ENCODE measurements at places on chromosomes 16 and 17.

DNA sequence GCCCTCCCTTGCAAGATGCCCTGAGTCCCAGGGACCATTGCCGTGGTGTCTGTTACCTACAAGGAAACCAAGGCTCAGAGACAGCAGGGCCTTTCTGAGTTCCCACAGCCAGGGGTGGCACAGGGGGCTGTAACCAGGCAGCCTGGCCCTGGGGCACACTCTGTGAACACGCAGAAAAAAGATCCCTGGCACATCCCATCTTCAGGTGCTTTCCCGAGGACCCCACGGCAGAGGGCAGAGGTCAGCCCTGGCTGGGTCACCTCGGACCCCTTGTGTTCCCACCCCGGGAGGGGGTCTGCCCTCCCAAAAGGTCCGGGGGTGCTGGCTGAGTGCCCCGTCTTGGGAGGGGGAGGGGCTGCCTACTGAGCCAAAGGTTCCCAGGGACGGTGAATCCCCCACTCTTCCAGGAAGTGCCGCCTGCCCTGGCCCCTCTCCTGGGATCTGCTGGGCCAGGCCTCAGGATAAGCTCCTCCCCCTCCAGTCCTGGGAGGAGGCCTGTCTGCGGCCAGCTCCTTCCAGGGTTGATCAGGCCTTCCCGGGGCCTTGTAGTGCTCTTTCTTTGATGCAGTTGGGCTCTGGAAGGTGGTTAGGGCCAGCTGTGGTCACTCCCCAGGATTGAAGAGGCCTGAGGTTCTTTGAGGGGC, 8.1 kb downstream of the GLIS2 start:
- no peak for DNase-seq

DNA sequence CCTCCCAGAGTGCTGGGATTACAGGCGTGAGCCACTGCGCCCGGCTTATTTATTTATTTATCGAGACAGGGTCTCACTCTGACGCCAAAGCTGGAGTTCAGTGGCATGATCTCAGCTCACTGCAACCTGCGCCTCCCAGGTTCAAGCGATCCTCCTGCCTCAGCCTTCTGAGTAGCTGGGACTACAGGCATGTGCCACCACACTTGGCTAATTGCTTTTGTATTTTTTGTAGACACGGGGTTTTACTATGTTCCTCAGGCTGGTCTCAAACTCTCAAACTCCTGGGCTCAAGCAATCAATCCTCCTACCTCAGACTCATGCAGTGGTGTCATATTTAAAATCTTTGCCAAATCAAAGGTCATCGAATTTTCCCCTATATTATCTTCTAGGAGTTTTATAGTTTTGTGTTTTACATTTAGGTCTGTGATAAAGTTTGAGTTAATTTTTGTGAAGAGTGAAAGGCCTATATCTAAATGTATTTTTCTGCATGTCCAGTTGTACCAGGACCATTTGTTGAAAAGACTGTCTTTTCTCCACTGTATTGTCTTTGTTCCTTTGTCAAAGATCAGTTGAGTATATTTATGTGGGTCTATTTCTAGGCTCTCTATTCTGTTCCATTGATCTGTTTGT, 47.1 kb downstream of the NACA2 start:
- DNase-seq = no peak

- DNase-seq = no peak
Measured at GRCh38 chr17:39866013-39866730, 1.8 kb upstream of the ZPBP2 start.

DNA sequence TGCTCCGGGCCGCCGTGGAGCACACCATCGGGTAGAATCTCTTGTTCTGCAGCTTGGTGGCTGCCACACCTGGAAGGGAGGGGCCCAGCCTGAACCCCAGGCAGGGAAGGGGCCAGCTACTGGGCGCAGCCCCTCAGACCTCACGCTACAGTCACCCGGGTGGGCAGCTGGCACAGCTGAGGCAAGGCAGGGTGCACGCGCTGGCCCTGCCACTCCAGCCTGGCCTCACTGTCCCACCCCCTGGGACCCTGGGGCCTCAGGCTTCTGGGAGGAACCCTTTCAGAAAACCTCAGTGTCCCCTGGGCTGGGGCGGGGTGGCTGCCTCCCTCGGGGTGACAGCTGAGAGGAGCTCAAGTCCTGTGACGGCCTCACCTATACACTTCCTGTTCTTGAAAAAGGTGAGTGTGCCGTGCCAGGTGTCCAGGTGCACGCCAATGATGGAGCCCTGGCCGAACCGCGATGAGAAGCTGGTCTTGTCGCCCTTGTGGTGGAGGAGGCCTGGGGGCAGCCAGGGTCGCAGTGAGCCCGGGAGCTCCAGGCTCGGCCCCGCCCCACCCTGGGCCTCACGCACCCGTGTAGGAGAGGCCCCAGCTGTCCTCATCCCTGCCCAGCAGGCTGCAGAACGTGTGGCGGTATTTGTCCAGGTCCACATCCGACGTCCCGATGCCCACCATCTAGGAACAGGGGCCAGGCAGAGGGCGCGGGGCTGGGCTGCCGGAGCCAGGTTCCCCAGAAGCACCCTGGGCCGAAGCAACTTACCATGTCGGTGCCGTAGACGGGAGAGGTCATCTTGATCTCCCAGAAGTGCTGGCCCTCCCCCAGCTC, 4.7 kb upstream of the MRPS34 start:
- no peak for DNase-seq

DNA sequence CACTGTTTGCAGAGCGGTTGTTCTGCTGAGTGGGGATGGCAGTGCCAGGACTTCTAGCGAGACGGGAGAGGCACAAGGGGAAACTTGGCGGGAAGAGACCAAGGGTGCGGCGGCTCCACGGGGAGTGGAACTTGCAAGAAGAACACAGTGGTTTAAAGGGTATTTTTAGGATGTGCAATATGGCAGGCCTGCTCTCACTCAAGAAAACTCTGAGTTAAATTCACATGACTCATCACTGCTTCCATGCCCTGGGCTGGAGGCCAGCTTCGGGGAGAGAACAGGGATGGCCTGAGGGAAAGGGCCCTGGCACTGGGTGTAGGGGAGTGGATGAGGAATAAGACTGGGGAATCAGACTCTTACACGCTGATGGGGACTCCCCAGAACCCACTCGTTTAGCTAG, 13.3 kb upstream of the CD300LD start:
- no peak for DNase-seq

DNA sequence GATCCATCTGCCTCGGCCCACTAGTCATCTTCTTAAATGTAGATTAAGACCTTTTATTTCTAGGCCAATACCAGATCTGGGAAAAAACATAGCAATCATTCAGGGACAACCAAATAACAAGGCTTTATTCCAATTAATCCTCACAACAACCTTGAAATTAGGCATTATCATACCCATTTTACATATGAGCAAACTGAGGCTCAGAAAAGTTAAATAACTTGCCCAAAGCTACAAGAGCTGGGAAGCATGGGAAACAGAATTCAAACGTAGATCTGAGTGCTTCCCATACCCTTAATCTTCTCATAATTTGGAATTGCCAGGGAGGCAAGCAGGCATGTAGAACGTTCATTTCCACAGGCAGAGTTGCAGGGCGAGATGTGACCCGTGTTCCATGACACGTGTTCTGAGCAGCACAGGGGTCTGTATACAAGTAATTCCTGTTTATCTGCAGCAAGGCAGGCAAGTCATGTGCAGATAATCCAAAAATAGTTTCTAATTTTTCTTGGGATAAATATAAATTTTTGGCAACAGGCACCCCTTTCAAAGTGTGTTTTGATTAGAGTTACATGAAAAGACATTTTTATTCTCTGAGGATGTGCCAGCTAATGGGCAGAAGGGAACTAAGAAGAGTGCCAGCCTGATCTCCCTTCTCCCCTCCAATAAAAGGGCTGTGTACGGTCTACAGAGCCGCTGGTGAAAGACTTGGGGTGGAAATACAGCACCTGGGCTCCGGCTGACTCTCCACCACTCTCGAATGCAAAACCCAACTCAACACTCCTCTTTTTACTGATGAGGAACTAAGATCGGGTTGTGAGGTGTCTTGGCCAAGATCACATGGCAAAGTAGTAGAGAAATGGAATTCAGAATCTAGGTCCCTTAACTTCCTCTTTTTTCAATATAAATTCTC, 27.7 kb upstream of the MYOCD start:
- no peak for DNase-seq

DNA sequence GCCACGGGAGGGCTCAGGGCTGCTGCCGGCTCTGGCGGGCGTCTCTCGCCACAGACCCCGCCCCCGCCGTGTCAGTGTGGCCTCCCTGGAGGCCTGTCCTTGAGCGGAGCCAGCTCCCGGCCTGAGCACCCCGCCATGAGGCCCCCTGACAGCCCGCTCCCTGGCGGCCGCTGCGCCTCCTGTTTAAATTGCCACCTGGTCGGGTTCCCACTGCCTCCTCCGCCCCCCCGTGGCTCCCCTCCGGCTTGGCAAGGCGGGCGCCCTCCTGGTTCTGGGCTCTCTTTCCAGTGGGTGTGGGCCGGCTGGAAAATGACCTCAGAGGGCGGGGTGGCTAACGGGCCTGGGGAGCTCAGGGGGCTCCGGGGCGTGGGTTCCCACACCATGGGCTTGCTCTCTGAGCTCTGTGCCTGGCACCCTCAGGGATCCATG, 42.1 kb upstream of the SSTR5 start:
- no peak for DNase-seq

- DNase-seq = no peak
Measured at GRCh38 chr16:27367461-27368357, 34.3 kb upstream of the IL21R start.
